ENCODE measurements at places on chromosomes 1 and 21.

GRCh38 chr1:244303610-244303969, 148.1 kb downstream of the ADSS2 start:
- DNase-seq = no peak

DNA sequence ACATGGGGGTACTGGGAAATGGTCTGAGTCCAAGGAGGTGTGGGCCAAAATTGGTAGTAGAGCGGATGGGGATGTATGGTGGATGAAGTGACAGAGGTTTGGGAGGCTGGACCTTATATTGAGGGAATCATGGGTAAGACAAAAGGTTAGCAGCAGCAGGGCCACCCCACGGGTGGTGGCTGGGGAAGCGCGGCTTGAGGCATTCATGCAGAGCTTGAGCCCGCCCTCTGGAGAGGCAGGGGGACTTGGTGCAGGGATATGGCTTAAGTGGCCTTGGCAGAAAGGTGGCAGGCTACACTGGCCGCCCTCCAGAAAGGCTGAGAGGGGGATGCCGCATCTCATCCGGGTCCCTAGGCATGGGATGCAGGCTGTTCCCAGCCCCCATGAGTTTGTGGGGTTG, 31.5 kb downstream of the HMGB4 start:
- DNase-seq = no peak

GRCh38 chr1:30684881-30685795, 38.2 kb downstream of the MATN1 start:
- no peak for DNase-seq

GRCh38 chr1:190936337-190936736, 458.7 kb upstream of the BRINP3 start:
- no peak for DNase-seq

- no peak for DNase-seq
Observed at GRCh38 chr1:26531651-26532131, 2.1 kb downstream of the RPS6KA1 start.

DNA sequence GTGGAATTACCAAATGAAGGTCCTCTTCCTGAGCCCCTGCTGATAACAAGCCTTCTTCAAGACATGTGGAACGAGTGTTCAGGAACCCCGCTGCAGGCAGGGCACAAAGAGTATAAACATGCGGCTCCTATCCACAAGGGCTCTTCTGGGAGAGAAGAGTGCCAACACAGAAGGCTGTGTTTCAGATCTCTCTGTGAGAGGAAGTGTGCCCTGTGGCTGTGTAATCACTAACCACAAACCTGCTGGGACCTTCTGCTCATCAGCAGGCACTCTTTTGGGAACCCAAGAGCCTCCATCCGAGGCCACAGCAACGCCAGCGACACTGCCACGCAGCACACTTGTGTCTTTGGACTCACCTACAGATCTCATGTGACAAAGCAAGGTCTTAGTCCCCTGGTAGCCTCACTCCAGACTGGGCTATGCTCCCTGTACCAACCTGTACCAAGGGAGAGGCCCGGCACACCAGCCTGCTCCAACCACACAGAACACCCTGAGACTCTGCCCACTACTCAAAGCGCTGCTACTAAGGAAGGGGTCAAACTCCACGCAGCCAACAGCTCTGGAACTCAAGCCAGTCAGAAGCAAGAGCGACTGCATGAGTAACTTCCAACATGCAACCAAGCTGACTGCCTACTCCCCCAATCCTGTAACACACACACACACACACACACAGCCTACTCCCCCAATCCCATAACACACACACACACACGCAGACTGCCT, 7.8 kb downstream of the PTTG1IP start:
- no peak for DNase-seq

DNA sequence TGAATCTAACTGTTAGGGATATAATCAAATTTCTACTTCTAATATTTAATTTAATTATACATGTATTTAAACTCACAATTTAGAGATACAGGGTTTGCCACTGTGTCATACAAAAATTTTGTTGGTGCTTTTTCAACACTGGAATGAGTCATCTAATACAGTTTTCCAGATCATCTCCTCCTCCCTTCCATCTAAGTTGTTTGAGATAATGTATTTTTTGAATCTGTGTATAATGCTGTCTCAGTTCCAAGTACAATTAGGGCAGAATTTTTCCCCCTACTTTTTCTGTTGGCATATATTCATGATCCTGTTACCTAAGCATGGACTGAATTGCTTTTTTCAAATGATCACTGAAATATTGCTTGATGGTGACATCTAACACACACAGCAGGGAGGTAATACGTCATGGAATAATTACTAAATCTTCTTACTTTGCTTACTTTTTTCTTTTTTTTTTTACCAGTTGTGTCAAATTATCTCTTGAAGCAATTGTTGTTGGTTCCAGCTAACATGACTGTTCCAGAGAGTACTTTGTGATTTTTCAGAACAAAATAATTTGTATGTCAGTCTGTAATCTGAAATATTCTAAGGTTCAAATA, 146.0 kb downstream of the MAGI3 start:
- no peak for DNase-seq

- DNase-seq = no peak
Observed at GRCh38 chr1:183101081-183101480, 77.9 kb downstream of the LAMC1 start.

- no peak for DNase-seq
Observed at GRCh38 chr1:234260578-234260977, 112.7 kb upstream of the COA6 start.

DNA sequence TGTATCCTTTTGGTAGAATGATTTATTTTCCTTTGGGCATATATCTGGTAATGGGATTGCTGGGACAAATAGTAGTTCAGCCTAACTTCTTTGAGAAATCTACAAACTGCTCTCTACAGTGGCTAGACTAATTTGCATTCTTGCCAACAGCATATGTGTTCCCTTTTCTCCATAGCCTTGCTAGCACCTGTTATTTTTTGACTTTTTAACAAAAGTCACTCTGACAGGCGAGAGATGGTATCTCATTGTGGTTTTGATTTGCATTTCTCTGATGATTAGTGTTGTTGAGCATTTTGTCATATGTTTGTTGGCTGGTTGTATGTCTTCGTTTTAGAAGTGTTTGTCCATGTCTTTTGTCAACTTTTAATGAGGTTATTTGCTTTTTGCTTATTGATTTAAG, 99.8 kb downstream of the UCK2 start:
- DNase-seq = no peak

Data from fibroblast of the conjunctiva (primary cell).